ACHN (cell line): ENCODE measurements at places on chromosomes 16 and 17.

GRCh38 chr16:14286368-14287230 lies 215.5 kb downstream of the MRTFB start:
- no peak for DNase-seq

DNA sequence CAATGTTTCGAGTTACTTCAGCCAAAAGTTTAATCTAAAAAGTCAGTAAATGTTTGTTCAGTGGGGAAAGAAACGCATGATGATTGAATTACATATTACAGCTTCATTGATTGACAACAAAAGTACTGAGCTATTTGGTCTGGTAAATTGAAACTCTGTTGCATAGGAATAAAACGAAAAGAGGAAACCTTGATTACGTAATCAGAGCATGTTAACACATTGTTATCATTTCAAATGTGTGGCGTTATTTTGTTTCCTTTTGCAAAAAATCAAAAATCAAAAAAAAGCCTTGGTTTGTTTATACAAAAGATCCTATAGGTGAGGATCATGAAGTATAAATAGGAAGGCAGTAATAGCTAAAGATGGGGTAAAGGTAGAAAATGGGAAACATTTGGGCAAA lies 19.5 kb upstream of the CA10 start:
- DNase-seq, result no peak

DNA sequence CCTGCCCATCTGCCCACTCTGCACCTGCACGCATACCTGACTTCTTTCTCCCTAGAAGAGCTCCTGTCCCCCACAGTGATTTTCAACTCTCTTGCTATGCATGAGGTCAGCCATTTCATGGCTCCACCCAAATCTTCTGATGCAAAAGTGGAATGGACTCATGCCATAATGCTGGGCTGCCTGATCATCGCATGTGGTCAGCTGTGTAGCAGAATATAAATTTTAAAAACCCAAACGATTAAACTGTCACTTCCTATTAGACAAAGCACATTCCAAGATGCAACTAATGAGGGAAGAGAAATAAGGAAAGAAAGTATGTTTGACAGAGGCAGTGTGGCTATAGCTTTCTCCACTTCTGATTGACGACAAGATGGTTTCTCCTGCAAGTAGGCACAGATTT lies 26.1 kb downstream of the GRIN2A start:
- DNase-seq, result no peak

DNA sequence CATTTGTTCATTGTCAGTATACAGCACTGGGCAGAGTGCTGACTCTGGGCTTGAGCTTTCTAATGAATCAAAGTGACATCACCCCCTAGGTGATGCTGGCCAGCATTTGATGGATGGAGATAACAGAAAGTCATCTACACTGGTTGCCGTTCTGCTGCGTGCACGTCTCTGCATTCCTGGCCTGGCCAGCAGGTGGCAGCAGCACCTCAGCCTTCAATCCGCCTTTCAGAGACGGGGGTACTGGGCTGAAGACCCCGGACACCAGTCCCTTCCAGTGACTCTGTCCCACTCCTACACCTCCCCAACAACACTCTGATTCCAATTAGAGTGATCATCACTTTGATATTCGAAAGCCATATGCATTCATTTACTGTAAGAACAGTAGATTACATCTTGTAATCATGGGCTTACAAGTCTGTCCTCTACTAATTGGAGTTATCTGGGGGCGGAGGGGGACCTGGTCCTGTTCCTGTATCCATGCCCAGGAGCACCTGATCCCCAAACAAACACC lies 6.0 kb downstream of the CPSF4L start:
- DNase-seq, result peak; percentile 36

DNA sequence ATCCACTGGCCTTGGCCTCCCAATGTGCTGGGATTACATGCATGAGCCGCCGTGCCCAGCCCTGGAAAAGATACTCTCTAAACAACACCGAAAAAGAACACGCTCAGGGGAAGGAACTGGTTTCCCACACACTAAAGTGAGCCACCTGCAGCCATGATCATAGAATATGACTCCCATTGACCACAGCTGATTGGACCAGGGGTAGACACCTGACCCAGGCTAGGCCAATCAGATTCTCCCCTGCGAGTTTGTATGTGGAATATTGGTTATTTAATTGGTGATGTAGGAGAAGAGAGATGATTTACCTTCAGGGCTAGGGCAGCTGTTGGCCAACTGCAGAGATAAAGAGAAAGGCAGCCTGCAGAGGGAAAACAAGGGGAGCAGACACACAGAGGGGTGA lies 9.0 kb upstream of the GGA2 start:
- DNase-seq, result no peak

- peak; percentile 96 for DNase-seq
Measured at GRCh38 chr16:87201052-87201451, 116.1 kb downstream of the C16orf95 start.

DNA sequence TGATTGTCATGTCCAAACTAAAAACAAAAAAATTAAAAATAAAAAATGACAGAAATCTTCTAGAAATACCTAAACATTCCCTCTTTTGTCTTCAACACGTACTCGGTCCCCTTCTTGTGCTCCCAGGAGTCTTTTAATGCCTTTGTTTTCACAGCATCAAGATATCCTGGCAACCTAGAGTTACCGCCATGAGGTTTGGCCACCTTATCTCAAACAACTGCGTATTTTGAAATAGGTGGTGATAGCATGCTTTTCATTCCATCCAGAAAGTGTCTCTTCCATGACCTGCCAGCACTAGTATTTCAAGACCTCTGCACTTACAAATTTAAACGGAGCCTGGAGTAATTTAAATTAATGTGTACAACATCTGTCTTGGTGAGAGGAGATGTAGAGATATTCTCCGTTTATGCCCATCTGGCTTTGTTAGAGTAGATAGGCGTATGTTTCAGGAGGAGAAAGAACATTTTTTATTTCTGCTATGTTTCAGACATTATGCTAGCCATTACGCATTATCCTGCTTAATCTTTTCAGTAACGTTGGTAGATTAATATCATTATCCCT lies 42.0 kb downstream of the RBFOX1 start:
- DNase-seq, result no peak

- peak; percentile 98 for DNase-seq
Measured at GRCh38 chr17:29240968-29241963, 5.4 kb upstream of the CRYBA1 start.

DNA sequence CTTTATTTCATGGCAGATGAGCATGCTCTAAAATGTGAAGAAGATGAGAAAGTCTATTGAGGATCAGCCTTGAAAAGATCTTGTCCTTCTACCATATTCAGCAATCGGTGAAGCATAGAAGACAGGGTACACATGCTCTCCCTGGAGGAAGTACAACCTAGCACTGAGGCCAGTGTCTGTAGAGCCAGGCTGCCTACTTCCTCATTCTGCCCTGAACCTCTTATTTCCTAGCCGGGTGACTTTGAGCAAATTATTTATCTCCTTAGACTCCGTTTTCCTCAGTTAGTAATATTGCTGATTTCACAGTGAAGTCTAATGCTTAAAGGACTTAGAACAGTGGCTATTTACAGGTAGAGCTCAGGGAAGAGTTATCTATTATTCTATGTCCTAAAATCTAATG lies 58.4 kb downstream of the TMEM100 start:
- DNase-seq, result no peak

- no peak for DNase-seq
Measured at GRCh38 chr17:1462164-1463112, 6.4 kb upstream of the CRK start.

GRCh38 chr17:64470625-64471024 lies 21.7 kb downstream of the MILR1 start:
- no peak for DNase-seq

GRCh38 chr17:71970312-71970711 lies 150.5 kb upstream of the SOX9 start:
- DNase-seq, result no peak

GRCh38 chr17:42322382-42323267 lies 34.3 kb downstream of the STAT5A start:
- peak; percentile 94 for DNase-seq

GRCh38 chr16:68015681-68016080 lies at the start of gene DPEP2NB:
DPEP2NB (minus strand) TSS chr16:68015911; CDS start chr16:68015770, 141 bp downstream.
- no peak for DNase-seq

DNA sequence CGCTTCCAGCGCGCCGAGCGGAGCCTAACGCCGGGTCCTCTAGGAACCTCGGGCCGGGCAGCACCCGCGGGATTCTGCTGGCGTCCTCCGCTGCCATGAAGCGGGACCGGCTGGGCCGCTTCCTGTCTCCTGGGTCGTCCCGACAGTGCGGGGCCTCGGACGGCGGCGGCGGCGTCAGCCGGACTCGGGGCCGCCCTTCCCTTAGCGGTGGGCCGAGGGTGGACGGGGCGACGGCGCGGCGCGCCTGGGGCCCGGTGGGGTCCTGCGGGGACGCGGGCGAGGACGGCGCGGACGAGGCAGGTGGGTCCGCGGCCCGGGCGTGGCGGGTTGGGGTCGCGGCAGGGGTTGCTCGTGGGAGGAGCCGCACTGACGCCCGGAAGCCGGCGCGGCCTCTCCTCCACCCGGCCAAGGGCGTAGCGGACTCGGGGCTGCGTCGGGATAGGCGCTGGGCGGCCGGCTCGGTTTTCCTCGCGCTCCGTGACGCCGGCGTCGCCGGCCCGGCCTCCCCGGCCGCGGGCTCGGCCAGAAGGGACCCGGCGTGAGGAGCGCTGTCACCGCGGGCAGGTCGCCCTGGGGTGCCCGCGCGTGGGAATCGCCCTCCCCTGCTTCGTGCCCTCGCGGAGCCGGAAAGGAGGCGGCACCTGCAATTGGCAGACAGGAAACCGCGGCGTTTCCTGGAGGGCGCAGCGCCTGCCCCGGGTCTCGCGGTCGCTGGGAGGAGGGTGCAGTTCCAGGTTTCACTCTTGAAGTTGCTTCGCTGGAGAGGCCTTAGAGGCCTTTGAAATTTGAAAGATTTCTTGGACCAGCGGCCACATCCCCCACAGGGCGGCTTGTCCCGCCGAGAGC lies 432 bp downstream of the ZNF276 start:
- DNase-seq, result peak; percentile 75

DNA sequence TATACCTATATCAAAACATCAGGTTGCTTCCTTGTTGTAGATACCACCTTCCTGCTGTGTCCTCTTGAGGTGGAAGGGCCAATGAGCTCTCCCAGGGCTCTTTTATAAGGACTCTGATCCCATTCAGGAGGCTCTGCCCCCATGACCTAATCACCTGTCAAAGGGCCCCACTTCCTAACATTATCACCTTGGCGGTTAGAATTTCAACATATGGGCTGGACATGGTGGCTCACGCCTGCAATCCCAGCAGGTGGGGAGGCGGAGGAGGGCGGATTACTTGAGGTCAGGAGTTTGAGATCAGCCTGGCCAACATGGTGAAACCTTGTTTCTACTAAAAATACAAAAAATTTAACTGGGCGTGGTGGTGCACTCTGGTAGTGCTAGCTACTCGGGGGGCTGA lies 86.4 kb downstream of the HAPSTR1 start:
- DNase-seq, result no peak

GRCh38 chr16:9438991-9439390 lies 347.5 kb downstream of the HAPSTR1 start:
- no peak for DNase-seq

DNA sequence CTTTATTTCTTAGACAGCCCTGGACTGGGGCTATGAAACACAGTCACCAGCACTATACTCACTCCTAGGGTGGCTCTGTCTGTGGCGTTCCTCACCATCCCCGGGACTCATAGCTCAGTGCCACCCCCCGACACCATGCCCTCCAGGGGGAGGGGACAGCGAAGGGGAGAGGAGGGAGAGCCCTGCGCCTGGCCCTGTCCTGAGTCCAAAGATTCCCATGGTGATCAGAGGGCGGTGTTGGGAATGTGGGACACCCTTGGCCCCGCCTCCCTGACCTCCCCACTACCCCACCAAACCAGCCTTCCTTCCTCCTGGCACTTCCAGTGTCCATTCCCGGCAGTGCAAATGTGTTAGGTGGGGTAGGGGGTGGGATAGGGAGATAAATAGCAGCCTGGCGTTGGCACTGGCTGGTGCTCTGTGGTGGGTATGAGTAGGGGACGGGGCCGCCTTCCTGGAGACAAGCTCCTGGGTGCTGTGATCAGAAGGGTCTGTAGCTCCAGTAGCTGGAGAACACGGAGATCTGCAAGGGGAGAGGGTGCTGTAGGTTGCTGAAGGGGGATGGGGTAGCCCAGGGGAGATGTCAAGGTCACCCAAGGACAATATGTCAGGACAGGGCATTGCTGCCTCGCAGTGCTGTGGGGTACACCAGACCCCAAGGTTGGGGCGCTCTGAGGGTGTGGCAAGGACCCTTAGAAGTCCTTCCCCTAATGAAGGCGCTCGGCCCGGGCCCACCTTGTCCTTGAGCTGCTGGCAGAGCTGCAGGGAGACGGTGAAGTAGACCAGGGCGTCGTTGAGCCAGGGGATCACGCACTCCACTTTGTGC lies 2.0 kb downstream of the SMIM22 start:
- no peak for DNase-seq

DNA sequence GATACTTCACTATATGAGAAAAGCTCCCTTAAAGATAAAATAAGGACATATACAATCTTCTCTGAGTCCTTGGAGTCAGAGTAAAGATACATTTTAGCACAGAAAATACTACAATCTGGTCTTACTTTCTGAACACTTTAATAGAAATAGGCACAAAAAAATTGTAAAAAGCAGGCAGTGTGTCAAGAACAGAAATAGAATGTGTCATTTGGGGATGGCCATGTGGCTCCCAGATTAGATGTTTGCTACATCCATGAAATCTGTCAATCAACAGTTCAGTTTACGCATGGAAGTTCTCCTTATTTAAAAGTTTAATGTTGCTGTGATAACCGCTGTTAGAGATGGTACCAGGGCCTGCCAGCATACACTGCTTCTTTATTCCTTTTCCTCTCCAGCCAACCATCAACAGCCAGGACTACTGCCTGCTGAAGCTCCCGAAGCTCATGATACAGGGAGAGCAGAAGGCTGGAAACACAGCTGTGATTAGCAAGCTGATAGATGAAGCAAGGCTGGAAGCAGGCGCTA lies 278.5 kb downstream of the CEP112 start:
- no peak for DNase-seq

- DNase-seq, result peak; percentile 81
Measured at GRCh38 chr17:46195939-46196716, 2.9 kb upstream of the KANSL1 start.

DNA sequence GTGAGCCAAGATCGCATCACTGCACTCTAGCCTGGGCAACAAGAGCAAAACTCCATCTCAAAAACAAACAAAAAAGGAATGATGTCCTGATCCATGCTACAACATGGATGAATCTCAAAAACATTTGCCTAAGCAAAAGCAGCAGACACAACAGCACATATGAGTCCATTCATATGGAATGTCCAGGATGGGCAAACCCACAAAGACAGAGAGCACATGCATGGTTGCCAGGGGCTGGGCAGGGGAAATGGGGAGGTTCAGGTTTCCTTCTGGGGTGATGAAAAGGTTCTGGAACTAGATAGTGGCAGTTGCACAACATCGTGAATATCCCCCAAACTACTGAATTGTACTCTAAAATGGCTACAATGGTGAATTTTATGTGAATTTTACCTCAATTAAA lies 35.3 kb upstream of the RAI1 start:
- DNase-seq, result no peak
